ENCODE measurements at places on chromosomes 3 and 15.

DNA sequence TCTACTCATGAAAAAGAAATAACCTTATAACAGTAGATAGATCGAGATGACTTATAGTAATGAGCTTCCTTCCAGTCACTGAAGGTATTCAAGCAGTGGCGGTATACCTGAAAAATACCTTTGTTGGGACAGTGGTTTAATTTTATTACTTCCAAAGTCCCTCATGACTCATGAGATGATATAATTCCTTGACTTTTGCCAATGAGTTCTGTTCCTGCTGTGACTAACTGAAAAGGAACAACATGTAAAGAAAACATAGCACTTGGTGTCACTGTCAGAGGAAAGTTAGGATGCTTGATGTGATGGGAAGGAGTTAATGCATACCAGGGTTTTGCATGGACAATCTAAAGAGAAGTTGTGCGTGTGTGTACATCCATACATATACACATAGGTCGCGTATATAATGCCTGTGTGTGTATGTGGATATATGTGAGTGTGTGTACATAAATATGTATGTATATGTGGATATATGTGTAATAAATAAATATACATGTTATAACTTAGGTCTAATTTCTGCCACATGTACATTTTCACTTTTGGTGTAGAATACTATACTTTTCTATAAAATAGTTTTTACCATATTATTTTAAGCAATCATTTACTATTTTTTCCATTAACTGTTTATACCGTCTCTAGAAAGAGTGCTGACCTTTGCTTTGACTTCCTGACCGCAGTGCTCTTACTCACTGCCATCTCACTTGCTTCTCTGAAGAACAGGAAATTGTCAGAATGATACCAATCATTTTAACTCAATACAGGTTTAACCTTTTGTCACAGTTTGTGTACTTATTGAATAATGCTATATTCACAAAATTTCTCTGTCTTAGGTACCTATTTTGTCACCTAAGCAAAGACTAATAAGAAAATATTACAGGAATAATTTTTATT is 12.6 kb upstream of the PAK2 start:
- no peak for DNase-seq

DNA sequence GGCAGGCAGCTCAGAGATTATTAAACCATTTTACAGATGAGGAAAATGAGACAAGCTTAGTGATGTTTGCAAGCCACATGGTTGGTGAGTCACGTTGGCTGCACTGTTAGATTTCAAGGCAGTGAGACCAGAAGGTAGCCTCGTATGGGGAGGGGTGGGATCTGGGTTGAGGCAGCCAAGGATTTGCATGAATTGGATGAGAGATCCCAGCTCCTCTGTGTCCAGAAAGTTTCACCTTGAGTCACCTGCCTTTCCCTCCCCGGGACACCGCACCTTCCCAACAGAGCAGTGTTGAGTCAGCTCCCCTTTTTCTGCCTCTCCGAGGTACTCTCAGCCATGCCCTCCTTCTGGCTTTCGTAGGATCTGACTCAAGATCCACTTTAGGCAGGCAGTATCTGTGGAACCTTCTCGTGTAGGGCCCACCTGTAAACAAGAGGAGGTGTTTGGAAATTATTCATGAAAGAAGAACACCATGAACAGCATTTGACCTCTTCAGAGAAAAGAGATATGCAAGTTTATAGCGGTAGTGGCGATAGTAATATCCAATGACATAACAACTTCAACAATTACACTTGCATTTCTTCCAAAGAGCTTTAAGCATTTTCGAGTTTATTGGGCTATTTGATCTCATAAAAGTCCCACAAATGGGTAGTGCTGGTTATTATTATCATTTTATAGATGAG is 46.8 kb upstream of the VPS8 start:
- DNase-seq: no peak

- no peak for DNase-seq
These were observed 76.1 kb downstream of the CLSTN2 start for GRCh38 chr3:140011086-140011485.

DNA sequence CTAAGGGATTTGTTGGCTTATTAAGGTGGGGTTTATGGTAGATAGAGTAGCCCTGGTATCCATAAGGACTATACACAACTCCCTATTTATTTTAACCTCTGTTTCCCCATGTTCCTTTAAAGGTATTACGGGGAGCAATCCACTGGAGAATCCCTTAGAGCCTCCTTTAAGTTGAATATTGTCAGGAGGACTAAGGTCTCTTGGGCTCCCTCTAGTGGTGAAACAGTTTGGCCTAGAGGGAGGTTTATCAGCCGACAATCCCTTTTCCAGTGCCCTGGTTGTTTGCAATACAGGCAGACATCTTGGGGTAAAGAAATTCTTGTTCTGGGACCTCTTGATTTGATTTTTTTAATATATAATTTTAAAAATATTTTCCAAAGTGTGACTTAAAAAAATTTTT is 12.9 kb downstream of the OPA1 start:
- no peak for DNase-seq

DNA sequence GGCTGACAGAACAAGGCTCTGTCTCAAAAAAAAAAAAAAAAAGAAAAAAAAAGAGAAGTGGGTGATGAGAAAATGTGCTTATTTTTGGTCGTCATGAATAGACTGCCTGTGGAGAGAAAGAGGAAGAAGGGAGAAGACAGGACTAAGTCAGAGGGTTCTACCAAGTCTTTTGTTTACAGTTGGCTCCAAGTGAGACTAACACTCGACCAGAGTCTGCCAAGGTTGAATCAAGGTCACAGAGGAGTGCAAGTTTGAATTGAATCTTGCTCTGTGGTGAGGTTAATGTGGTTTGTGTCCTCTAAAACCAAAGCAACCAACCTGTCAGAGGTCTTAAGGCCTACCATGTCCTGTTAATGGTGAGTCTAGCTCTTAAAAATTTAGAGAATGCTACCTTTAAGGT is 334.1 kb upstream of the GRM7 start:
- DNase-seq: no peak

DNA sequence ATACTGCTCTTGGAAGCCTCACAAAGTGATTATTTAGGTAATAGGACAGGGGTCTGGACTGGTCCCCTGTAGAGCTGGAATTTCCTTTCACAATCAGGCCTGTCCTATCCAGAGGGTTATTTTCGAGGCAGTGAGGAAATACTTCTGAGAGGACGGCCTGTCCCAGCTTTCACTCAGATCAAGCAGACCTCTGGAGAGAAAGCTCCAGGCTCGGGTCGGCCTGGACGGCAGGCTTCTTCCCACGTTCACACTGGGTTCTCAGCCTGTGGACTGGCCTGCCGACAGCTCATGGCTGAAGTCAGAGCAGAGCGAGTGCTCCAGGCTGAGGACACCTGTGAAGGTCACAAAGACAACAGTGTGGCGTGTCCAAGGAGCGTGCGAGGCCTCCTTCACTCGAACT is 405.3 kb downstream of the VPS13C start:
- no peak for DNase-seq

DNA sequence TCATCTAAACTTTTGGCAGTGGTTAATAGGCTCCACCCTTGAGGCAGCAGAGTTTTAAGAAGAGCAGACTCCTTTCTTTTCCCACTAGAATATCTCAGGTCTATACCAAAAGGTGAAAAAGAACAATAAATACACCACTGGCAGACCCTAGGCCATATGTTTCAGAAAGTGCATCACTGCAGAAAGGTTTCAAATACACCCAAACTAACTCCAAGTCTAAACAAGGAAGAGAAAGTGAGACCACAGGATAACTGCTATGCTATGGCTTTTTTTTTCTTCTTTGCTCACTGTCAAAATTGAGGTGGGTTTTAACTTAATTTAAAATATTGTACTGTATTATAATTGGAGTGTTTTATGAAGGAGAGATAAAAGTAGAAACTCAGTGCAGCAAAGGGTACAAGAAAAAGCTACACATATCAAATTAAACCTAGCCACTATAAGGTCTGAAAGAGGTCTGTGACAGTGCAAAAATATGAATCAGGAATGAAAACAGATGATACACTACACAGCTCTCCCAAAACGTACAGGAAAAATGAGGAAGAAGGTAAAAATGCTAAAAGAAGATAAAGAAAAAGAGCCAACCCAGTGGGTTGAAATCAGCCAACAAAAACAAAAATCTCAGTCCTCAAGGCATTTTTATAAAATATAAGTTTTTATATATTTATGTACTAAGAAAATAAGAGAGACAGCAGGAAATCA is 8.4 kb downstream of the SNX4 start:
- DNase-seq: no peak

DNA sequence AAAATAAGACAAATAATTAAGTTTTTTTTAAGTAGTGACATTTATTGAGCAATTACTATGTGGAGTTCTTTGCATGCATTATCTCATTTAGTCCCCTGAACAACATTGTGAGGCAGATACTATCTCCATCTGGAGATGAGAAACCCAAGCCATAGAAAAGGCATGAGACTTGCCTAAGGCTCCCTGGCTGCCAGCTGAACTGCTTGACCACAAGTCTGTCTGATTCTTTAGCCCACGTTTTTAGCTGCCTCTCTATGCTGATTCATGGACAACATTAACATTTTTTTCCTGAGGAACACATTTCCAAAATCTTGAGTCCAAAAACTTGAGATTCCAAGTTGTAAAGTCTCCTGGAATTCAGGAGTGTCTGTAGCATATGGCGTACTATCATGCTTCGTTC is 263.6 kb upstream of the GOLGA6L4 start:
- DNase-seq: no peak

DNA sequence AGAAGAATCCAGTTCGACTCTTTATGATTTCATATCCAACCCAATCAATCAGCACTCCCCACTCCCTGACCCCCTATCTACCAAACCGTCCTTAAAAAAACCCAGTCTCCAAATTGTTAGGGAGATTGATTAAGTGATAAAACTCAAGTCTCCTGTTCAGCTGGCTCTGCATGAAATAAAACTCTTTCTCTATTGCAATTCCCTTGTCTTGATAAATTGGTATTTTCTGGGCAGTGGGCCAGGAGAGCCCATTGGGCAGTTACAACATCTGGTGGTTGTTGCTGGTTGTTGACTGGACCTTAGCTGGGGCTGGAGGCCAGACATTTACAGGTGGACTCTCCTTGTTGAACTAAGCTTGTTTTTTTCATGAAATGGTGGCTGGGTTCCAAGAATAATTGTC is 642.3 kb downstream of the ROBO2 start:
- no peak for DNase-seq
